Body of pancreas (tissue), 4 donors: ENCODE measurements at places on chromosomes 5 and 9. TPM values are rescaled to one million over a fixed set of nuclear protein-coding genes. Genes with fewer than 3 reads are reported as not detected.

DNA sequence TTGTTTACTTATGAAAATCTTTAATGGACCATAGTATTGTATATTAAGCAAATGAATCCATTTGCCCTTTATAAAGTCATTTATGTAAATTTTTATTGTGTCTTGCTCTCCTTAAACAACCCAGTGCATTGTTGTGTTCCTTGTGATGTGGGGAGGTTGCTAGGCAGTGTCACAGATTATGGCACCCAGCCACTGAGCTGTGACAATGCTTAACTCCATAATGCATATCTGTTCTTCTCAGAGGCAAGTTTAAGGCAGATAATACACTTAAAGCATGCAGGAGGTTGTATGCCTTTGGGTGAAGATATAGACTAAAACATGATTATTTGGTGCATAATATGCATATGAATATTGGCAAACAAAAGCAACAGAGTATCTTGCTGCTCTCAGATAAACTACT, 269.6 kb upstream of the RIOK2 start:
- no peaks in the 10 kb centered on the region for H3K4me1 ChIP-seq
- H3K27ac ChIP-seq: no peak overlapping the region
- no peak for DNase-seq

- H3K27me3 ChIP-seq: no peaks in the 10 kb centered on the region
- H3K4me1 ChIP-seq: no peaks in the 10 kb centered on the region
- no peaks in the 10 kb centered on the region for H3K36me3 ChIP-seq
Measured at GRCh38 chr5:24245821-24246220, 399.0 kb downstream of the CDH10 start.

DNA sequence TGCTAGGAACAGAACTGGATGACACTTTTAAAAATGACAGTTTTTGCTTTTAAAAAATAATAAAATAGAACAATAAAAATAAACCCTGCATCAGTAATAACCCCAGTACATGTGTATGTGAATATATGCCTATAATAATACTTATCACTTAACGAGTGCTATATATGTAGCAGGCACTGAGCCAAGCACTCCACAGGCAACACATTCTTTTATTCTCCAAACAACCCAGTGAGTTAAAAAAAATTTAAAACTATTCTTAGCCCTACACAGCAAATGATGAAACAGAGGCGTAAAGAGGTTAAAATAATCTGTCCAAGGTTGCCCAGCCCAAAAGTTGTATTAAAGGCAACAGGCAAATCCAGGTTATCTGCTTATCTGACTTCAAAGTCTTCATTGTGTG, 124.5 kb upstream of the SMIM23 start:
- H3K4me1 ChIP-seq: no peaks in the 10 kb centered on the region
- H3K36me3 ChIP-seq: no peaks in the 10 kb centered on the region
- H3K4me3 ChIP-seq: no peak overlapping the region
- H3K27me3 ChIP-seq: no peaks in the 10 kb centered on the region
- DNase-seq: no peak
- no peak overlapping the region for H3K27ac ChIP-seq

DNA sequence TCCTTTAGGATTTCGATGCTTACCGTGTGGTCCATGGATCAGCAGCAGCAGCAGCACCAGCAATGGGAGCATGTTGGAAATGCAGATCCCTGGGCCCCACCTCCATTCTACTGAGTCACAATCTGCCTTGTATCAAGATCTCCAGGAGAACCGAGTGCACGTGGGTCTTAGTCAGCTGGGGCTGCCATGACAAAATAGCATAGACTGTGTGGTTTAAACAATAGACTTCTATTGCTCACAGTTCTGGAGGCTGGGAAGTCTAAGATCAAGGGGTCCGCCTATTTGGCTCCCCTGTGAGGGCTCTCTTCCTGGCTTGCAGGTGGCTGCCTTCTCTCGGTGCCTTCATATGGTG, 1.3 kb upstream of the PROP1 start:
- H3K27ac ChIP-seq: no peak overlapping the region
- no peaks in the 10 kb centered on the region for H3K36me3 ChIP-seq
- no peak overlapping the region for H3K4me3 ChIP-seq
- DNase-seq: no peak
- H3K4me1 ChIP-seq: no peaks in the 10 kb centered on the region
- no peaks in the 10 kb centered on the region for H3K27me3 ChIP-seq

- H3K27ac ChIP-seq: no peak overlapping the region
- no peak overlapping the region for H3K4me3 ChIP-seq
- H3K27me3 ChIP-seq: no peaks in the 10 kb centered on the region
- H3K4me1 ChIP-seq: peaks cover 24% of the 10 kb centered on the region
- no peaks in the 10 kb centered on the region for H3K36me3 ChIP-seq
- DNase-seq: peak; percentile 87
Measured at GRCh38 chr5:132446621-132447020, 44.0 kb downstream of the IRF1 start.

DNA sequence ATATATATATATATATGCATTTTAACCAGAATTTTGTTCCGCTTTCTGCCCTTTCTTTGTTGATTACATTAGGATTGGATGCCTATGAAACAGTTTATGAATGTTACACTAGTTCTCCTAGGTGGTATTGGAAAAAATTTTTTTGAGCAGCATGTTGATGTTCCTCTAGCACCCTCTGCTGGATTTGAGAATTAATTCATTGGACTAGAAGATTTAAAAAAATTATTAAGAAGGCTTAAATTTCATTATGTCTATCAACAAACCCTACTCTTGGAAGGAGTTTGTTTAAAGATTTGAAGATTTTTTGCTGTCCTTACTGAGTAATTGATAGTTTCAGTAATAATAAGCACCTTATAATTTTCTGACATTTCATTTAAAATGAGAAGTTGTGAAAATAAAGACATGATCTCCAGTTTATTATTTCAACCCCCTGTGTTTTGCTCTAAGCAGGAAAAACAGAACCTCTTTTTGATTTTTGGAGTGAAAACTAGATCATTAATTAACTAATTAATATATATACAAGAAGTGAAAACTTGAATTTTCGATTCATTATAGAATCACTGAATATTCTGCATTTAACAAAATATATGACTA, 89.6 kb downstream of the CCDC171 start:
- no peaks in the 10 kb centered on the region for H3K27me3 ChIP-seq
- no peak overlapping the region for H3K4me3 ChIP-seq
- H3K27ac ChIP-seq: no peak overlapping the region
- no peaks in the 10 kb centered on the region for H3K36me3 ChIP-seq

DNA sequence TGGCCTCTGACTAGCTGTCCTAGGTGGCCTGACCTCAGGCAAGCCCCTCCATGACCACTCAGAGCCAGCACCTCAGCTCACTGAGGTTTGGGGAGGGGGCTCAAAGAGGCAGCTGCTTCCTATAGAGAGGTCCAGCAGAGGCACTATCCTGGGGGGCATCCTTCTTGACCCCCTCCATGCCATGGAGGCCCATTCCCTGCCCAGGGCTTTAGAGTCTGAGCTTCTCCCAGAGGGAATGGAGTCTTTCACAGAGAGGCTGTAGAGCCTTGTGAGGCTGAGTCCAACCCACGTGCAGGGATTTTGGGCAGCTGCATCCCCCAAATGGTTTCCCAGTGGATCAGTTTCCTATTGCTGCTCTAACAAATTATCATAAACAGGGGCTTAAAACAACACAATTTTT, 16.9 kb downstream of the IRF1 start:
- H3K4me1 ChIP-seq: peaks cover 38% of the 10 kb centered on the region
- no peaks in the 10 kb centered on the region for H3K36me3 ChIP-seq
- H3K27me3 ChIP-seq: no peaks in the 10 kb centered on the region
- no peak overlapping the region for H3K27ac ChIP-seq
- DNase-seq: no peak

DNA sequence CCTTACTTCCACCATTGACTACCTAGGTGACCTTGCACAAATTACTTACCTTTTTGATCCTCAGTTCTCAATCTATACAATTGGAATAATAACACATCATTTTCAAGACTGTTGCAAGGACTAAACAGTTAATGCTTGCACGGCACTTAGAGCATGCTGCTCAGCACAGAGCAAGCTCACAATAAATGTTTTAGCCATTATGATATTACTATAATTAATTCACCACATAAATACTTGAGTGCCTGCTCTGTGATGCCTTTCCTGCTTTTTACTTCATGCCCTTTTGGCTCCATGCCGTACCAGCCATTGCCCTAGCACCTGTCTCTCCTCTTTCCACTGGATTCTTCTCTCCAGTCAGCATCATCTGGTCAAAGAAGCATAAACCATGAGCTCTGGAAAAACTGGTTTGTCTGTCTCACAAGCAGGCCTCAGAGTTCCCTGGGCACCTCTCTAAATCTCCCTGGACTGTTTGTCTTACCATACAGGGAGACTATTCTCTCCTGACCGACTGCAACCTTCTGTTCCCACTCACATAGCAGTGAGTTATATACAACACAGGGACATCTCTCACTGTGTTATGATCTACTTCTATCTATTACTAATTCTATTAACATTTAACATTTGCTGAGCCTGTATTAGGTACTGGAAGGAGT, 260.4 kb upstream of the ADRA1B start:
- H3K27ac ChIP-seq: no peak overlapping the region
- H3K4me3 ChIP-seq: no peak overlapping the region
- no peaks in the 10 kb centered on the region for H3K36me3 ChIP-seq
- H3K27me3 ChIP-seq: no peaks in the 10 kb centered on the region
- H3K4me1 ChIP-seq: no peaks in the 10 kb centered on the region

DNA sequence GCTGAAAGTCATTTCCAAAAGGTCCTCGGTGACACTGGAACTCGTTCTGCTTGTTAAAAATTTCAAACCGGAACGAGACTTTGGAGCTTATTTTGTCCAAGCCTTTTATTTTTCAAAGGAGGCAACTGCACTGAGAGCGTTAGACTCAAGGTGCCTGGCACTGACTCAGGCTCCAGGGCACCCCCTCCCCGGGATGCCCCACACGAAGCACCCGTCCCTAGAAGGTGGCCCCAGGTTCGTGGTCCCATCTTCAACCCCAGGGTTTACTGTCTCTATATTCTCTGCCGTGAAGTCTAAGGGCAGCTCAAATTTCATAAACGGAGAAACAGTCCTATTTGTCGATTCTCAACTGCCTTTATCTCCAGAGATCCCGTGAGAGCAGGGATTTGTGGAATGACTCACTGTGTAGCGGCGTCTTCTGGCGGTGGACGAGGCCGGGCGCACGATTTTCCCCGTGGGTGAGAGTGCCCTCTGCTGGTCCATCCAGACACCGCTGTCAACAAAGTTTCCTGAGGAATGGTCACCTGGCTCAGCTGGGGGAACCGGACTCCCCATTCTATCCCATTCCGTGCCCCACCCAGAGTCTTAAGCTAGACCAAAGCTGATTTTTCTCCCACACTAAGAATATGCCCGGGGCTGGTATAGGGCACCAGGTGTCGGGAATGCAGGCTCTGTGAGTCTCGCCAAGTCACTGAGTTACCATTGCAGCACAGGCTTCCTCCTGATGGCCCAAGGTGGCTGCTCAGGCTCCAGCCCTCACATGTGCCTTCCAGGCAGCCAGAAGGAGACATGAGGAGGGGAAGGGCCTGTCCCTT, 27.1 kb upstream of the SLC6A19 start:
- H3K27me3 ChIP-seq: no peaks in the 10 kb centered on the region
- H3K36me3 ChIP-seq: no peaks in the 10 kb centered on the region
- peaks cover 7% of the 10 kb centered on the region for H3K4me1 ChIP-seq
- no peak overlapping the region for H3K27ac ChIP-seq

DNA sequence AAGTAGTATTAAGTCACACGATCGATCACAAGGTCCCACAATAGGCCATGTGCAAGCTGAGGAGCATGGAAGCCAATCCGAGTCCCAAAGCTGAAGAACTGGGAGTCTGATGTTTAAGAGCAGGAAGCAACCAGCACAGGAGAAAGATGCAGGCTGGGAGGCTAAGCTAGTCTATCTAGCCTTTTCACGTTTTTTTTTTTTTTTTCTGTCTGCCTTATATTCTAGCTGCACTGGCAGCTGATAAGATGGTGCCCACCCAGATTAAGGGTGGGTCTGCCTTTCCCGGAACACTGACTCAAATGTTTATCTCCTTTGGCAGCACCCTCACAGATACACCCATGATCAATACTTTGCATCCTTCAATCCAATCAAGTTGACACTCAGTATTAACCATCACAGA, 6.5 kb downstream of the PPIP5K2 start:
- H3K36me3 ChIP-seq: no peaks in the 10 kb centered on the region
- peaks cover 12% of the 10 kb centered on the region for H3K4me1 ChIP-seq
- DNase-seq: no peak
- no peak overlapping the region for H3K4me3 ChIP-seq
- no peak overlapping the region for H3K27ac ChIP-seq

DNA sequence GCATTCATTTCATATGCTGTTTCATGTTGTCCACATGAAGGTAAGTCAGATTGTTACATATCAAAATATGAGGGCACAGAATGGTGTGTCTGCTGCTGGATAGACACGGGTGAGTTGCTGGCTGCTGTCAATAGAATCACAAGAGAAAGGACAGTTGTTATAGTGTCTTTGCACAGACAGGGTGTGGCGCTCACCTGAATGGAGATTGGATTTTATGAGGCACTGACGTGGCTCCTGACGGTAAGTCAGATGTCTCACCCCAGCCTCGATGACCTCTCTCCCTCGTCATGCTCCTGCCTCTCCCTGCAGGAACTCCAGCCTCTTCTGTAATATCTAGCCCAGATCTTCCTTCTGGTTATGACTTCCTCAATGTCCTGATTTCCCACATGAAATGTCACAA, 75.4 kb upstream of the SELENOP start:
- no peaks in the 10 kb centered on the region for H3K36me3 ChIP-seq
- no peaks in the 10 kb centered on the region for H3K27me3 ChIP-seq
- H3K27ac ChIP-seq: no peak overlapping the region
- no peaks in the 10 kb centered on the region for H3K4me1 ChIP-seq
- no peak for DNase-seq
- H3K4me3 ChIP-seq: no peak overlapping the region

DNA sequence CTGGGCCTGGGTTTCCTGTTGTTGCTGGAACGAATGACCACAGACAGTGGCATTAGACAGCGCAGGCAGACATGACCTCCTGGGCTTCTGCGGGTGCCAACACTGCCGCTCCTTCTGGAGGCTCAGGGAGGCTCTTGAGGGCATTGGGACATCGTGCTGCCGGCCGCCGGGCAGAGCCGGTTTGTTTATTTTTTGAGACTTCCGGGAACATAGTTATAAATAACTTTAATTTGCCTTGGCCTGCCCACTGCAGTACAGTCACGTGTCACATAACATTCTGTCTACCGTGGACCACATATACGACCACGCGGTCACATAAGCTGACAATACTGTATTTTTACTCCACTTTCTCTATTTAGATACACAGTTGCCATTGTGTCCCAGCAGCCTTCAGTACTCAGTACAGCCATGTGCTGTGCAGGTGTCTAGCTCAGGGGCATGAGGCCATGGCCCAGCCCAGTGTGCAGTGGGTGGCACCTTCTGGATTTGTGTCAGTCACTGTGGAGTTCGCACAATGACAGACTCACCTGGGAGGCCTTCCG, 8.2 kb upstream of the TOR4A start:
- peaks cover 5% of the 10 kb centered on the region for H3K36me3 ChIP-seq
- H3K27me3 ChIP-seq: no peaks in the 10 kb centered on the region
- H3K4me1 ChIP-seq: peaks cover 37% of the 10 kb centered on the region
- H3K4me3 ChIP-seq: no peak overlapping the region

- H3K4me1 ChIP-seq: no peaks in the 10 kb centered on the region
- no peaks in the 10 kb centered on the region for H3K36me3 ChIP-seq
- no peak overlapping the region for H3K4me3 ChIP-seq
Measured at GRCh38 chr9:36151316-36152210, 15.0 kb downstream of the GLIPR2 start.

GRCh38 chr9:78828521-78828920, 531.6 kb downstream of the PSAT1 start:
- H3K27me3 ChIP-seq: no peaks in the 10 kb centered on the region
- peak; percentile 6 for DNase-seq
- H3K4me3 ChIP-seq: no peak overlapping the region
- no peaks in the 10 kb centered on the region for H3K4me1 ChIP-seq

CDH9 gene
- not detected for total RNA-seq

CDH6 gene
- total RNA-seq: 0.99 TPM

MARCHF11 gene
- not detected for total RNA-seq

SARDH gene
- total RNA-seq: 20.2 TPM
